Thoracic aorta (tissue), 2 donors: ENCODE measurements at places on chromosomes 1 and 21.

GRCh38 chr1:210857146-210857663, 276.7 kb downstream of the KCNH1 start:
- DNase-seq, result no peak

GRCh38 chr1:63506782-63507181, 16.2 kb downstream of the ITGB3BP start:
- DNase-seq, result no peak

- no peak for DNase-seq
These were observed 39.6 kb downstream of the UCHL5 start for GRCh38 chr1:193019442-193020026.

DNA sequence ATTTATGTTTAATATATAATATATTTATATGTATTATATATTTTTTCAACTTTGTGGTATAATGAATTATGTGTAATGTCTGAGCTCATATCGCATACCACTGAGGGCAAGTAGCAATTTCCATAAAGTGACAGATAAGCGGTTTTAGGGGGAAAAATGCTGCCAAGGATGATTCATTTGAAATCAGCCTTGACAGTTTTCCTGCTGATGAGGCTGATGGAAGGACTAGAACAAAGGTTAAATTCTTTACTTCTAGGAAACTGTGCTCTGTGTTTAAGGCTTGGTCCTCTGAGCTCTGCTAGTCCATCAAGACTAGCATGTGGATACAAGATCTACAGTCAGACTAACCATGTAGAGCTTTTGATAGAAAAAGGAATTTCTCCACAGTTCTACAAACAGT, 19.3 kb upstream of the DDAH1 start:
- DNase-seq, result no peak

DNA sequence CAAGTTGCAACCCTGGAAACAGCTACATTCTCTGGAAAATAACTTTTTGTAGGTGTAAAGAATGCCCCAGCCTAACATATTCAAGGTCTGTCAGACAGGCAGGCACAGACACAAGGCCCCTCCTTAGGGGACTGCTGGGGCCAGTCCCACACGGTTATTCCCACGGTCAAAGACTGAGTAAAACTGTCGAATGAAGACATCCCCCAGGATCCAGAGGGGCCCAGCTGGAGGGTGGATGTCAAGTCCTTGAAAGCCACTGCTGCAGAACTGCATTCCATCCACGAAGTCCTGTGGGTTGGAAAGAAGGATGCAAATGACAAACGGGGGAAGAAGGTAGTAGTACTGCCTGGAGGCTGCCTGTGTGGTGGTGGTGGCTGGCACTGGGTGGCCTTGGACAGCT, 6.9 kb upstream of the RAB7B start:
- DNase-seq, result no peak

- no peak for DNase-seq
These were observed 86.8 kb downstream of the KIF26B start for GRCh38 chr1:245241526-245242130.

- no peak for DNase-seq
These were observed 676.6 kb downstream of the MATN1 start for GRCh38 chr1:30046751-30047150.

DNA sequence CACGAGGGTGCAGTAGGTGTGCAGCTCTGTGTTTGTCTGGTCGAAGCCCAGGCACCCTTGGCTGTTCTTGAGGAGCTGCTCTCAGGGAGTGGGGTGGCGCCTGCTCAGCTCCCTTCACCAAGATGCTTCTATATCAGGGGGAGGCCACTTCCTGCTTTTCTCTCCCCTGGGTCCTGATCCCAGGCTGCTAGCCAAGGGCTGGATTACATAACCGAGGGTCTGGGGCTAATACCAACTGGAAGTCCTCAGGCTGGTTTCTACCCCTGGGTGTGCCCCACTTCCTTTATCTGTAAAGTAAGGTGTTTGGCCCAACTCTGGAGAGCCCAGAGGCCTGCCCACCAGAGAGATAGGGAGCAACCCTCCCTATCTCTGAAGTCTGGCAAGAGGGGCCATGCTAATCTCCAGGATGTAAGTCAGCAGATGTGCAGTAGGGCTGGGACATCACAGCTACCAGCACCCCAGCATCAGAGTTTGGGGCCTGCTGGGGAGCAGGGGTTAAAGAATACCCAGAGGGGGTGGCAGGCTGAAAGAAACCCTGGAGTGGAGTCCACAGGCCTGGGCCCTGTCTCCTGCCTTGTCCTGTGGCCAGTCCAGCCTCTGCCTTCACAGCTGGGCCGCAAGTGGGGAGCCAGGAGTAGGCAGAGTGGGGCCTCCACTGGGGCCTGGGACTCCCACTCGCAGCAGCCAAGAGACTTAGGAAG, 2.1 kb downstream of the SELENBP1 start:
- no peak for DNase-seq

DNA sequence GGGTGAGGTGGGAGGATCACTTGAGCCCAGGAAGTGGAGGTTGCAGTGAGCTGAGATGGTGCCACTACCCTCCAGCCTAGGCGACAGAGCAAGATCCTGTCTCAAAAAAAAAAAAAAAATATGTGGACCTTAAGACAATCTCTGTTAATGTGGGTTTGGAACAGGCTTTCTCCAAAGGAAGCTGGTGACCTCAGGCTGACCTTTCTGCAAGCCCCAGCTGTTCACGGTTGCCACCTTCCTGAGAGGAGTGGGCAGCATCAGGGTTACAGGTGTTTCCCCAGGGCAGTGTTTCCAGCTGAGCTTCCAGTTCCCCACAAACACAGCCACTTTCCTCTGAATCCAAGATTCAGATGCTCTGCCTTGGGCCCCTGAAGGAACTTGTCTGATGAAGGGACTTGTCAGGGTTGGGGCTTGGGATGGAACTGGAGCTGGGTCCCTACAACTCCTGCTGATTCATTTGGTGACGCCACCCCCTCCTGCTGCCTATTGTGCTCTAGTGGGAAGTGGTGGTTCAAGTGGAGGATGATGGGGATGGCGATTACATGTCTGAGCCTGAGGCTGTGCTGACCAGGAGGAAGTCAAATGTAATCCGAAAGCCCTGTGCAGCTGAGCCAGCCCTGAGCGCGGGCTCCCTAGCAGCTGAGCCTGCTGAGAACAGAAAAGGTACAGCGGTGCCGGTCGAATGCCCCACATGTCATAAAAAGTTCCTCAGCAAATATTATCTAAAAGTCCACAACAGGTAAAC, 1.9 kb downstream of the ZBTB48 start:
- DNase-seq, result no peak

- peak; percentile 46 for DNase-seq
These were observed 9.5 kb downstream of the ZBTB7B start for GRCh38 chr1:155012026-155012546.

GRCh38 chr1:159752135-159752580, 28.6 kb upstream of the DUSP23 start:
- peak; percentile 8 for DNase-seq

GRCh38 chr1:47669081-47669585, 231.3 kb downstream of the FOXD2 start:
- DNase-seq, result no peak

- no peak for DNase-seq
These were observed 317 bp downstream of the SPAG17 start for GRCh38 chr1:118184739-118185083.

DNA sequence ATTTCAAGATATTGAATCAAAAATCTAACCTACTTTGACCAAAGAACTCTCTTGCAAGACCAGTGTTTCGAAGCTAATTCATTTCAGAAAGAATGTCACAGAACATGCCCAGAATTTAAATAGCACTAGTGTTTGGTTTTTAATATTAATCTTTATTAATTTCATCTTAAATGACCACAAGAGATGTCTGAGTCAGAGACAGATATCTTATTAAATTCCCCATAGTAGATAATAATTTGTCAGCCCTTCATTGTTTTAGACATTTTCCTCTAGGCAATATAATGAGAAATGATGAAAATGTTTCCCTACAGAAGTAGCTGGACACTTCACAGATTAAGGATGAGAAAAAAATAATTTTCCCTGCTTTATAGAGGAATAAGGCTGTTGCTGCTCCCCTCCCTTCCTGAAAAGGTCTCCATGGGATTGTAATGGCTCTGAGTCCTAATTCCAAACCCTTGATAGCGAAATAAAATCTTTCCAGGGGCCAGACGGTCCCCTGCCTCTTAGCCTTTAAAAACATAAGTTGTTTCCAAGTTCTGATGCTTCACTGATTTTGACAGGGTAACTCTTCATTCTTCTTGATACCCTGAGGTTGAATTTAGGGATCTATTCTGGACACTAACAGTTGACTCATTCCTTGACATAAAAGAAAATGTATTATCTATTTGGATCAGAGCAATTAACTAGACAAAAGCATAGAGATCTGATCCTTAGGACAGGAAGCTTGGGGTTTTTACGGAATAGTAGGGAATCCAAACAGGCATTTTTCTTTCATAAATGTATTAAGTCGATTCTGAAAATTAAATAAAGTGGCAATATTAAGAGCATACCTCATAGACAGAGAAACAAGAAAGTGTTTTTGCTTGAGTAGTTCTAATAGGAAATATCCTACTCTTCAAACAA, 820.8 kb downstream of the BRINP3 start:
- no peak for DNase-seq

- no peak for DNase-seq
These were observed 261.4 kb downstream of the CTH start for GRCh38 chr1:70672442-70672888.
